ENCODE measurements at places on chromosomes 4 and X.

DNA sequence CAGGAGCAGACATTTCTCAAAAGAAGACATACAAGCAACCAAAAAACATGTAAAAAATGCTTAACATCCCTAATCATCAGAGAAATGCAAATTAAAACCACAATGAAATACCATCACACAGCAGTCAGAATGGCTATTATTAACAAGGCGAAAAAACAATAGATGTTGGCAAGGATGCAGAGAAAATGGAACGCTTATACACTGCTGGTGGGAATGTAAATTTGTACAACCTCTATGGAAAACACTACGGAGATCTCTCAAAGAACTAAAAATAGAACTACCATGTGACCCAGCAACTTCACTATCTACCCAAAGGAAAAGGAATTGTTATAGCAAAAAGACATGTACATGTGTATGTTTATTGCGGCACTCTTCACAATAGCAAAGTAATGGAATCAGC, 71.5 kb downstream of the PPP4R3C start:
- no peak for DNase-seq

GRCh38 chr4:138788857-138789256, 226.7 kb upstream of the NOCT start:
- DNase-seq, result no peak

DNA sequence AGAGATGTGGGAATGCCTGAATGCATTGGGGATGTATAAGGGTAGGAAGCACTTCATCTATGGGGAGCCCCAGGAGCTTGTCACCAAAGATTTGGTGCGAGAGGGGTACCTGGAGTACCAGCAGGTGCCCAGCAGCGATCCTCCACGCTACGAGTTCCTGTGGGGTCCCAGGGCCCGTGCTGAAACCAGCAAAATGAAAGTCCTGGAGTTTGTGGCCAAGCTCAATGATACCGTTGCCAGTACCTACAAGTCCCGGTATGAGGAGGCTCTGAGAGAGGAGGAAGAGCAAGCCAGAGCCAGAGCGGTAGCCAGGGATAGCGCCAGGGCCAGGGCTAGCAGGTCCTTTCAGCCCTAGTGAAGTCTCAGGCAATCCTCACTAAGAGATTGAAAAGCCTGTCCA, 3.8 kb downstream of the MAGEB17 start:
- DNase-seq, result no peak

- DNase-seq, result no peak
Observed at GRCh38 chr4:122674371-122674770, 53.5 kb upstream of the IL21 start.

DNA sequence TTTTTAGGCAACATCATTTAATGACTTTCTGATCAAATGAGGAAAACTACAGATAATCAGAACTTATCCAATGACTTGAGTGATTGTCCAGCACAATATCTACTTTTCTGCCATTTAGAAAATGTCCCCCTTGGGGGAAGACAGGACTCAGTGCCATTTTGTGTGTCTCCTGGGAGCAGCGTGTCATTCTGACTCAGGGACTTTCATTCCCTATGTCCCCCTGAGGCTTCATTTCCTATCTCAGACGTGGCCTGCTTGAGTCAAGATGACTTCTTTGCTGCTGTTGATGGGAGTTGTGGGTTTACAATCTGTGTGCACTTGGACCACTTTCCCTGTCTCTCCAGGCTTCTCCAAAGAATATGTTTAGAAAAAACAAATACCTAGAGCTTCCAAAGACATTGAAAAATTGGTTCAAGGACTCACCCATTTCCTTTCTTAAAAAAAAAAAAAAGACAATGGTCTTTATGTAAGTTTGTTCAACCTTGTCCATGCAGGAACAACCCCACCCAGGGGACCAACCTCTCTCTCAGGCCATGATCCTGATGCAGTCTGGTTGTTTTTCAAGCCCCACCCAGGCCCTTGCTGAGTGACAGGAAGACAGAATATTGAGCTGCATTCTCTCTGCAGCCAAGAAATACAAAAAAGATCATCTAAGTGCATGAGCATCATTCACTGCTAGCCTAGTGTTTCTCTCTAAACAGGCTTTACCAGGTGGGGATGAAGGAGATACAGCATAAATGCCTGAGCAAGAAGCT, 34.3 kb upstream of the TMEM154 start:
- DNase-seq, result no peak

DNA sequence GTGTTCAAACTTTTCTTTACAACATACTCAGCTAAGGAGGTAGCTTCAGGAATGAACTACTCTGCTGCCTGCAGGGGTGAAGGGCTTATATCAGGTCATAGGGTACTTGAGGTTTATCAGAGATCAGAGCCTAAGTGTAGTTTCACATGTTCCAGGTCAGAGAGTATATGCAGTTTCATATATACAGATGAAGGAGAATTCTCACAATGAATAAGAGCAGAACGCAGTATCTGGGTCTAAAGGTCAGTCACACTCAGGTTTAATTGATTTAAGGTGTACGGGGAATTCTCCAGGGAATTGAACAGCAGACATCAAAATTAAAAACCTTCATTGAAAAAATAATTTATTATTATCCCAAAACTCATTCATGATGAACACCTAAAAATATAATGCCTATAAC, 700.6 kb downstream of the TECRL start:
- DNase-seq, result no peak
